ENCODE measurements at places on chromosomes 3 and 15.
A peak's percentile ranks its signal among the peaks of the same experiment; 100 is the strongest.

GRCh38 chr15:25796395-25796794 is 66.7 kb downstream of the ATP10A start:
- no peak for DNase-seq

GRCh38 chr3:63624941-63625560 is 27.4 kb upstream of the SNTN start:
- DNase-seq = peak; percentile 63

DNA sequence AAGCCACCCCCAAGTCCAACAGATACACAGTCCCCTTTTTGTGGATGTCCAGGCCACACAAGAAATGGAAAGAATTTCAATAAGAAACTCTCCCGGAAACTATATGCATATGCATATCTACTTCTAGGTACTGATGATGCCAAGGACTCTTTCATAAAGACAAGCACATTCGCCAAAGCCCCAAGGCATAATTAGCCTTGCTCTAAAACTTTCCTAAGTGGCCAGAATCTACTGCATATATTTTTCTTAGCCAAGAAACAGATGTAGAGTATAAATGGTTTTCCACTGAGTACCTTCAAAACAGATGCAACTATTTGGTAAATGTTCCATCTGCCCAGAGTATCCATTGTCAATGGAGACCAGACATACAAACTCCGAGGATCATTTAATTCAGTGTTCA is 73.9 kb downstream of the MAGI1 start:
- DNase-seq = no peak

DNA sequence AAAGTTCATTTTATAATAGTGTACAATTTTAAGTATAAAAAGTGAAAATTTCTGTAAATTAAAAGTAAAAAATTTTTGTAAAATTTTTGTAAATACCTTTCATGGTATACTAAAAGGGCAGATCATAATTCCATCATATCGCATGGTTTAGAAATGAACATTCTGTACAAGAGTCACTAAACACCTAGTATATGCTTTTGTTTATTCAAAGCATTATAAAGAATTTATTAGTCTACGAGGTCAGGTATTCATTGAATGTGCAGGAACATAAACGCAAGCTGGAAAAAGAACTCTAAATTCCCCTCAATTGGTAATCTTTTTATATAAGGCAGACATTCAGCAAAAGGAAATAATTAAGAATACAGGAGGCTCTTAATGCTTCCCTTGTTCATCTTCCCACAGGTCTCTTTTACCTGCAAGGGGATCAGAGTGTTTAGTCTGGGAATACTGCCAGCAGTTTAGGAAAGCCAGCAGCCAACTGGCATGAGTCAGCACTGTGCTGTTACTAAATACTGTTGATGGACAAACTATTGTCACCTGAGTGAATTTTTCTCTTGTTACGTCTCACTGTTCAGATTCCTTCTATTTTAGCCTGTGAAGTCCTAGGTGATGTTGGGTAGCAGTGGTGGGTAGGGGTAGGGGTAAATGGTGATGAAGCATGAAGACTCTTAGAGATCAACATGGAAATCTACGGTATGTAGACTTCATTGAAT is 70.1 kb downstream of the UQCC5 start:
- DNase-seq = no peak

DNA sequence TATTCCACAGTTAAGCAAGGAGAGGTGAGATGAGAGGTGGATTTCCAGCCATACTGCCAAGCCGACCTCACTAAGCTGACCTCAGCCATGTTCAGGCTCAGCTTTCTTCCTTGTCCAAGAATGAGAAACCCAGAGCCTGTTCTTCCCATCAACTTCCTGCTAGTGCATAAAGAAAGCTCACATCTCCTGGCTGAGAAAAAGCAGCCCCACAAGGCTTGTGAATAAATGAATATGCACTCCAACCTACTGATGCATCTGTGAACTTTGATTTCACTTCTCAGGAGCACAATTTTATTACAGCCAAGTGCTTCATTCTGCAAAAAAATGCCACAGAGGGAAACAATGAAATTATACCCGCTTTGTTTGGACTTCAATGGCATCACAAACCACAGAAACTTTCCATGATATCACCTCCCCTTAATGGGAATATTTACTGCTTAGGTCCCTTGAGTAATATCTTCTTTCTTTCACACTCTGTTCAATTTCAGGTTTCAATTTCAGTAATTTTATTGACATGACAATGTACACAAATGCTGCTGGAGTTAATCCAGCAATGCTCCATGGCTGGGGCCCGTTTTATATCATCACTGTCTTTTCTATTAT is 437.0 kb upstream of the PPP2R3A start:
- no peak for DNase-seq

GRCh38 chr15:101464999-101465669 is 24.4 kb downstream of the PCSK6 start:
- no peak for DNase-seq

DNA sequence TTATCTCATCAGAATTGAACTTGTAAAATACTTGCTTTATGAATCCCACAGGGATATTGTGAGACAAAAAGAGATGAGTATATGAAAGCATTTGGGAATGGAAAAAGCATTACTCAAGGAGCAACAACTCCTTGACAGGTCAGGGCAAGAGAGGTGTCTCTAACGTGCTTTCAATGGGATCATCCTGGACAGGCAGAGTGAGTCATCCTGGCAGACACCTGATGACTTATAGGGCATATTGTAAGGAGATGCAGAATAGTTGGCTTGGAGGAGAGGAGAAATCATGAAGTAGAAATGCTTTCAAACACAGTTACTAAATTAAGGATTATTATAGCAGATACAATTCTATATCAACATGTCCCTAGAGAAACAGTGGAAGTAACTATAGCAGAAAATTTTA is 71.9 kb upstream of the THSD4 start:
- DNase-seq = no peak

- DNase-seq = peak; percentile 1
Measured at GRCh38 chr3:82157952-82158351, 396.5 kb upstream of the GBE1 start.

- no peak for DNase-seq
Measured at GRCh38 chr15:89749054-89749453, 2.0 kb downstream of the MESP1 start.

GRCh38 chr3:159894386-159894785 is 94.2 kb upstream of the IL12A start:
- no peak for DNase-seq

DNA sequence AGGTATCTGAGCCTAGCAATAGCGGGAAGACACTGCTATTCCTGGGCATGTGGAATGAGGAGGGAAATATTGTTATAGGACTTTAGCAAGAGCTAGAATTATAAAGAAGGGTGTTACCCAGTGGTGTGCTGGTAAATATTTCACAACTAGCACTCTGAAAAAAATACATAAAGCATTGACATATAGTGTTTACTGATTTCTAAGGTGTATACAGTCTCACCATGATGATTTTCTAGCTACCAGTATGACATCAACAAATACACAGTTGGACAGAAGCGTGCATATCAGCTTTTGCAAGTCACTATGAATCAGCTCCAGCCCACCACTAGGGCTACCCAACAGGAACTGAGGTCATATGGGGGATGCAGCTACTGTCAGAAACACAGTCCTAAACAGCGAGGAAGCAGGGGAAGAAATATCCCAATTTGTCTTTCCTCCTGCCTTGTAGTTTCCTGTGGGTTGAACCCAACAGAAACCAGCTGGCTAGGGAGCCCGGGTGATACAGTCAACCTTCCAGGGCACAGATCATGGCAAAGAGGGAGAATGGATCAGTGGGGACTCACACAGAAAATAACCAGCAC is 39.6 kb downstream of the HGD start:
- peak; percentile 58 for DNase-seq

GRCh38 chr3:64297563-64297962 is 72.3 kb upstream of the PRICKLE2 start:
- no peak for DNase-seq

DNA sequence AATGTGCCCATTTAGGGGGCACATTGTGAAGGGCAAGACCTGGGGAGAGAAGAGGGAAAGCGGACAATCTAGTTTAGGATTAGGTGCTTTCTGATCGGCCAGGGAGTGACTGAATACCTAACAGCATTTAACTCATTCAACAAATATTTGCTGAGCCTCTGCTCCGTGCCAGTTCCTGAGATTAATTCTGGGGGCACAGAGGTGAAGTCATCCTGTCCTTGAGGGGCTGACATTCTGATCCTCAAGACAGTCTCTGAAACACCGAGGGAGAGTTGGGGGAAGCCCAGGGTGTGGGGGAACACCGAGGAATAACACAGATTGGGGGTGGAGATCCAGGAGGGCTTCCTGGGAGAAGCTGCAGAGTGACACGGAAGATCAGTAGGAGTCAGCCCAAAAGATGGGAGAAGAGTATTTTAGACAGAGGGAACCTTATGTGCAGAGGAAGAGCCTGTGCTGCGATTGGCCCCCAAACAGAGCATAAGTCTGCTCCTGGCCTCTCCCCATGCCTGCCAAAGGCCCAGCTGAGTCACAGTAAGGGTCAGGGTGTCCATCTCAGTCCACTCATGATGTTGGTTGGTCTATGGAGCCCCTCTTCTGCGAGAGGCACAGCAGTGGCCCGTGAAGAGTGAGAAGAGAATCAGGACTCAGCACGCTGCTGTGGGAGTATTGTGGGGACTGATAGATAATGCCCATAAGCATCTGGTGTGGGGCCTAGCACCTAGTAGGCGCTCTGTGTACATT is 60.2 kb downstream of the AMOTL2 start:
- no peak for DNase-seq

GRCh38 chr3:80215191-80215590 is 447.4 kb upstream of the ROBO1 start:
- no peak for DNase-seq

GRCh38 chr15:62512904-62513303 is 347.8 kb upstream of the C2CD4B start:
- no peak for DNase-seq

DNA sequence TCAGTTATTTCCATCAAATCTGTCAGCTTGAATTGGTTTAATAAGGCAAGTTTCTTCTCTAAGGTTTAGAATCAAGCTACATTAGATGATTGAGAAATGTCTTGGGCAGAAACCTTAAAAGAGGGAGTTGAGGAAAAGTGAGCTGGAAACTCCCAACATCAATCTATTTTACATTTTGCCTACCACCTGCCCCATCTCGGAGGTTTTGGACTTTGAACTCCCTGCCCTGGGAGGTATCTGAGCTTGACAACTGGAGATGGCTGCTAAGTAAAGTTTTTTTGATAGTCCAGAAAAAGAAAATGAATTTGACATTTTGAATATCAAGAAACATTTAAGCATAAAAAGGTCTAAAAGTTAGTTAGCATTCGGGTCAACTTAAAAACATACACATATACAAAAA is 234.2 kb downstream of the NFKBIZ start:
- DNase-seq = no peak

GRCh38 chr15:39125904-39126303 is 455.0 kb upstream of the THBS1 start:
- DNase-seq = no peak

DNA sequence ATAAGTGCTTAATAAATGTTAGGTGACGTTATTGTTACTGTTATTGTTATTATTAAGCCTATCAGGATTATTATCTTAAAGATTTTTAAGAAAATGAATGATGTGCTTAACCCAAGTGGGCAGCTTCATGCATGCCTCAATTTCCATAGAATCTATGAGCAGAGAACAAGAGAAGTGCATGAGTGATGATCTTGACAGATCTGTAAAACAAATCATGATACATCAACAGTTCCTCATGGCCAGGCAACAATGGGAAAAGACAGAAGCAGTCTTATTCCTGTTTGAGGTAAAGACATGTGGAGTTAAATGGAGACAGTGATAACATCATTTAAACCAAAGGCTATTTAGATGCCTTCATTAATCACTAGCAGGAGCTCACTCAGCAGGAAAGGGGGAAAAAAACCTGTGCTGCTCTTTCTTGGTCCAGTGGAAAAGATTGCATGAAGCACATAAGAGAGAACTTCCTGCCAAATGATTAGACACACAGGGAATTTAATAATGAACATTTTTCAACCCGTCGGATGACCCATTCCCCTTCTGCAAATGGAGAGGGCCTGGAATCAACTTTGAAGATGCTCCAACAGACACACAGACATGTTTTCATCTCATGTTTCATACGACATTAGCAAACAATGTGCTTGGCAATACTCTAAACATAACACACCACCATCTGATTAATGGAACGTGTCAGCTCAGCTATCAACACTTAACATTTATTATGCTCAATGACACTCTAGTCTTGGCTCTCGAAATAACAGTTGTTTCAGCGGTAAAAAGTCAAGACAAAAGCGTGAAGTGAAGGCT is 212.2 kb upstream of the LRRN1 start:
- DNase-seq = no peak

DNA sequence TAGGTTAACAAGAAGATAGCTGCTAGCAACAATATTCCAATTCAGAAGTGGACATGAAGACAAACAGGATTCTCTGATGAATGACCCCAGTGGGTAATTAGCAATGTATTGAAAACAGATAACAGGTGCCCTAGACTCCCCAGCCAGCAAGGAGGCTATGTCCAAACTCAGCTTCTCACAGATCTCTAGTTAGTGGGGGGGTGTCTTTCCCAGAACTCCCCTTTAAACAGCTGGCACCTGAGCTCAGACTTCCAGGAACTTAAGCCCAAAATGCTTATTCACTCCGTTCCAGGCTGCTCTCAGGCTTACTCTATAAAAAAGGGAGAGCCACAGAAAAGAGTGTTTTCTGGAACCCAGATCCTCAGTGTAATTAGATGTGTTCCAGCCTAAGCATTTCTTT is 423.0 kb upstream of the THBS1 start:
- DNase-seq = no peak

- DNase-seq = no peak
Measured at GRCh38 chr3:138684396-138684795, 75.8 kb downstream of the FAIM start.

DNA sequence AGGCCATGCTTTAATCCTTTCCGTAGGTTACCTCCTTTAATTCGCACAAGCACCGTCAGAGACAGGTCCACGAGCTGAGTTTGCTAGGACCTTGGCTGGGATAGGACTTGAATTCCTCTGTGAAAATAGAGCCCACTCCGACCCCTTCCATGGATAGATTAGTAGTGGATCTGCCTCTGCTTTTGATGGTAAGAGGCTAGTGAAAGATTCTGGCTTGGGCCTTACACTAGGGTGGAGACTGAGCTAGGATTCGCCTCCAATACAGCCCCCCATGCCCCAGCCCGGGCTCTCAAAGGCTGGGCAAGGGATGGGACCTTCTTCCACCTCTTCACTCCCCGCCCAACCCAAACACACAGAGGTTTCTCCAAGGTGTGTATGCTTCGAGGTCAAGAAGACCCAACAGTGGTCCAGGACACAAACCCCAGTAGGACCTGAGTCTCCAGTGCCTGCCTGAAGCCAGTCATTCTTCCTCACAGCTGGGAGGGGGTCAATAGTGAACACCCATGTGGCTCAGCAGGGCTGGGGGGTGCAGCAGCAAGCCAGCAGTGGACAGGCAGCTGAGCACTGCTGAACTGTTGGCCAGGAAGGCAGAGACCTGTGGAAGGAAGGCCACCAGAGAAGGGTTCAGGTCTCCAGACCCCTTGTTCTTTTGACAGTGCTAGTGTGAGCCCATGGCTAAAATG is 75.7 kb downstream of the SPSB4 start:
- DNase-seq = no peak

All from AG04450 (cell line).